ENCODE measurements at places on chromosomes 7 and 10. TPM values are rescaled to one million over a fixed set of nuclear protein-coding genes. Genes with fewer than 3 reads are reported as not detected.

IFIT1B gene
- 0.21 TPM for total RNA-seq

GPER1 gene
- total RNA-seq = 7.7 TPM

TAF5 gene
- total RNA-seq = 3.0 TPM

NRCAM gene
- 32.4 TPM for total RNA-seq

PPP1R17 gene
- total RNA-seq = not detected

HKDC1 gene
- 1.5 TPM for total RNA-seq

HOXA13 gene
- not detected for total RNA-seq

PIP gene
- 37.1 TPM for total RNA-seq

PPP1R3C gene
- total RNA-seq = 17.9 TPM

EIF4EBP2 gene
- total RNA-seq = 59.7 TPM

WEE2 gene
- not detected for total RNA-seq

ZNF789 gene
- total RNA-seq = 19.7 TPM

SLC35G1 gene
- 3.8 TPM for total RNA-seq

CC2D2B gene
- 5.0 TPM for total RNA-seq

HHEX gene
- total RNA-seq = 17.3 TPM

TEX47 gene
- not detected for total RNA-seq

AKR1C8 gene
- not detected for total RNA-seq

SYT15 gene
- 24.8 TPM for total RNA-seq

MALRD1 gene
- 5.6 TPM for total RNA-seq

Data from lung (tissue), 17 donors.